H1 (cell line): ENCODE measurements at places on chromosomes 3 and 15. TPM values are rescaled to one million over a fixed set of nuclear protein-coding genes. Genes with fewer than 3 reads are reported as not detected.

GRCh38 chr3:38137615-38138348 lies 679 bp upstream of the MYD88 start:
- DNase-seq = no peak

GRCh38 chr3:133506215-133506901 lies 67.1 kb upstream of the CDV3 start:
- DNase-seq = no peak

DNA sequence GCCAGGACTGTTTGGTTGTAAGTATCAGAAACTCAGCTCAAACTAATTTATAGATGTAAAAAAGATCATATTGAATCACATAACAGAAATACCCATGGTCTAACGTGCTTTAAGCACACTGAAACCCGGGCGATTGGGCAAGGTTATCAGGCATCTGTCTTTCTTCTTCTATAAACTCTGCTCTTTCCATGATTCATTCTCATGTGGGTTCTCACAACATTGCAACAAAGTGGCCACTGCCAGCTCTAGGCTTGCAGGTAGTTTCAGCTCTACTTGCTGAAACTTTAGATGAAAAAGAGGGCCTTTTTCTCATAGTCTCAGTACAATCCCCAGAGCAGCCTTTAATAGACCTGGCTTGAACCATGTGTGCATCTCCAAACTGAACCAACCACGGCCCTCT lies 456.1 kb downstream of the MFSD1 start:
- DNase-seq = no peak

GRCh38 chr3:183481582-183481981 lies 53.2 kb upstream of the MCF2L2 start:
- peak; percentile 6 for DNase-seq

GRCh38 chr15:59174151-59174834 lies 32.4 kb upstream of the LDHAL6B start:
- DNase-seq = no peak

DNA sequence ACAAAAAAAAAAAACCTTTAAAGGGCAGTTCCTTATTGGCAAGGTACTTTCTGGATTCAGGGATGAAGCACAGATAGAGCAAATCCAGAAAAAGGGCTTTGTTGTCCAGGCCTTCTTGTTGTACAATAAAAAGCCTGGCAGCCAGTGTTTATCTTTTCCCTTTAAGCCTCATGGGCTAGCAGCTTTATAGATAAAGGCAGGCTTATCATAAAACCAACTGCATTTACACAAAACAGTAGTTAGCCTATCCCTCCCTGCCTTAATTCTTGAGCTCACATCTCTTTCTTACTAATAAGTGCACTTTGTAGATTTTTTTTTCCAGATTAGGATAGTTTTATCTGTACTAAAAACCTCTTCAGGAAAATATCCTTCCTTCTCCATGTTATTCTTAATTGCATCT lies 662.8 kb upstream of the CCDC54 start:
- no peak for DNase-seq

- DNase-seq = no peak
These were observed 2.4 kb downstream of the CCNDBP1 start for GRCh38 chr15:43187544-43188155.

GRCh38 chr3:107600780-107601179 lies 78.0 kb downstream of the BBX start:
- no peak for DNase-seq

GRCh38 chr15:69805248-69805953 lies 292.3 kb downstream of the TLE3 start:
- no peak for DNase-seq

GRCh38 chr3:49476563-49476962 lies 6.5 kb downstream of the DAG1 start:
- no peak for DNase-seq

DNA sequence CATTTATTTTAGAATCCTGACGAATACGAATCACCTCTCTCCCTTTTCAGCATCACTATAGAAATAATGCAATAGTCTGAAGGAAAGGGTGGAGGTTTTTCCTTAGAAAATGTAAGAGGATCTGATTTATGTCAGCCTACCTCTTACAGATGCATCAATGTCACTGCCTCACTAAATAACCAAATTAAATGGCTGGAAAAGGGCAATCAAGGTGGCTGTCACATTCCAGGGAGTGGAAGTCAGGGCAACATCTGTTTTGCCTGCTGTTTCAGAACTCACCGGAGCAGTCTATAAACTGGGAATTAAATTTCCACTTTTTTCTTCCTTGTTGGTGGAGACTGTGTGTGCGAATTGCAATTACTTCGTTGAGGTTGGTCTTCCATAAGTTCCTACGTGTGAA lies 299.3 kb upstream of the PDZRN3 start:
- no peak for DNase-seq

DNA sequence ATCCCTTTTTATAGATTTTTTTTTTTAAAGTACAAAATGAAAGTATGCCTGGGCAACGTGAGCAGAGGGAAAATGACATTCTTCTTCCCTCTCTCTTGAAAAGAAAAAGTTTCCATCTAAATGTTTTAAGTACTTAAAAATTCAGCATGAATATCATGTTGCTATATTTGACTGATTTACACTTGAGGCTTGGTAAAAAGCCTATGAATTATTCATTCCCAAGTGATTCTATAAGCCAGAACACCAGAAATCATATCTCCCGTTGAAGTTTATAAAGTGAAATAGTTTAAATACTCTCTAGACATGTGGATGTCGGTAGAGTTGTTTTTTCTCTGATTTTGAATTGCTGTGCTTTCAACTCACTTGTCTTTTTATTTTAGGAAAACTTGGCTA lies 276.2 kb upstream of the RARB start:
- DNase-seq = no peak

GRCh38 chr15:54707805-54708752 lies 488.7 kb downstream of the RSL24D1 start:
- DNase-seq = no peak

GRCh38 chr15:89462198-89462912 lies 34.0 kb downstream of the RHCG start:
- DNase-seq = no peak

DNA sequence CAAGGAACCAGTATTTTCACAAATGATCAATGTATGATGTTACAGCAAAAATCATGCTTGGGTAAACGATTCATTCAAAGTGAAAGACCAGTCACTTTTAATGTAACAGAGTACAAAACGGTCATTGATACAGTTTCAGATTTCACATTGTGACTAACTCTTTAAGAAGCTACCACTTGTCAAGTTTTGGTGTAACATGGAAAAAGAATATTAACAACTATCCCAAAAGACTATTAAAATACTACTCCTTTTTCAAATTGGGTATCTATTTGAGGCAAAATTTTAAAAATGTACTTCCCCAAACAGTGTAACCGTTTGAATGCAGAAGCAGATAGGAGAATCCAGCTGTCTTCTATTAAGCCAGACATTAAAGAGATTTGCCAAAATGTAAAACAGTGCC lies 31.7 kb downstream of the AKAP13 start:
- no peak for DNase-seq

DNA sequence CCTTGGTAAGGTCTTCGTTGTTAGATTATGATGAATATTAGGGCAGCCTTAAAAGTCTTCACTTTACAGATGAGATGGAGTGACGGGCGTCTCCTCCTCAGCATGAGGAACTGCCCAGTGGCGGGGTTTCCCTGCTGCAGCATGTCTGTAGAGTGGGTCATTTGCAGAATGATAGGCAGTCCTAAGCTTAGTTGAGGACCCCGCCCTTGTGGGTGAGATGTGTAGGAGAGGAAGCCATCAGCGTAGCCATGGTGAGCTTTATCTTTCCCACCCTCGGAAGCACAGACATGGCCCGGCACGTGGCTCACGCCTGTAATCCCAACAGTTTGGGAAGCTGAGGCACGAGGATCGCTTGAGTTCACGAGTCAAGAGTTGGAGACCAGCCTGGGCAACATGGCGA lies 877 bp downstream of the NIT2 start:
- DNase-seq = no peak

DNA sequence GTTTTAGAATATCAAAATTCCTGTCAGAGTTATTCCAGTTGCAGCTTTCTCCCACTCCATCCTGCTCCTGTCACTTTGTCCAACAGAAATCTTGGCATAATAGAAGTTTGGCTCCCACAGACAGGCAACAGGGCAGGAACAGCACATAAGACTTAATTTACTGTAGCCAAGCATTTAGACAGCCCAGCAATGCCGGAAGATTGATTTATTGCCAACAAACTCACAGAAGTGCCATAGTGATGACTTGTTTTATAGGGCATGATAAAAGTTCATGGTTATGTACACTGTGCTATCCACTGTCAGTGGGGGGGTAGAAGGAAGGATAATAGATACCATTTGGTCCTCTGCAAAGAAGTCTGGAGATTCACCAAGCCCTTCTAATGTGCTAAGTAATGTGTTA lies 98.3 kb upstream of the CBLB start:
- no peak for DNase-seq

- DNase-seq = no peak
These were observed 19.7 kb upstream of the CGNL1 start for GRCh38 chr15:57356636-57357035.

DNA sequence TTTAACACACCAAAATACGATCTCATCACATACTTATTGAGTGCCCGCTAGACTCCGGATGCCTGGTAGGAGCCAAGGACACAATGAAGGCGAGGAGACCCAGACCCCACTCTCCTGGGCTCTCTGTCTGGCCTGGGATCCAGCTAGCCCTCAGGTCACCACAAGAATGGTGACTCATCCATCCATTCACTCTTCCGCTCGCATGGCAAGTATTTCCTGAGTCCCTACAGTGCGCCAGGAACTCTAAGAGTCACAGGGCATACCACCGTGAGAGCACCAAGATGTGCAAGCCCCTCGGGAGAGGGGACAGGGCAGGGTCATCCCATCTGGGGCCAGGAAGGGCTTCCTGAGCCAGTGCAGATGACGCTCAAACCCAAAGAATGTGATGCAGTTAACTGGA lies 101.6 kb upstream of the PRR20G start:
- DNase-seq = no peak

- no peak for DNase-seq
These were observed 50.2 kb downstream of the TGM4 start for GRCh38 chr3:44924457-44925084.

GRCh38 chr15:48394970-48395369 lies 63.7 kb downstream of the DUT start:
- DNase-seq = no peak

- DNase-seq = no peak
These were observed 143.6 kb downstream of the USP13 start for GRCh38 chr3:179796421-179796820.

The CYP8B1 gene
- not detected in 2 replicates for total RNA-seq

The MYZAP gene
- 0.65 and 0.94 TPM in 2 replicates for total RNA-seq

The ILDR1 gene
- total RNA-seq = 1.6 and 1.8 TPM in 2 replicates

The TRPM1 gene
- total RNA-seq = not detected in 2 replicates

The ZNF80 gene
- not detected in 2 replicates for total RNA-seq

The FOXB1 gene
- total RNA-seq = 1.5 and 2.1 TPM in 2 replicates

The DPPA2 gene
- total RNA-seq = 11.2 and 12.6 TPM in 2 replicates

The PLAAT1 gene
- total RNA-seq = 3.4 and 6.0 TPM in 2 replicates

The TIGIT gene
- not detected in 2 replicates for total RNA-seq

The IQCF5 gene
- total RNA-seq = not detected in 2 replicates

The ARRDC4 gene
- total RNA-seq = 3.7 and 3.8 TPM in 2 replicates
